SK-N-SH treated with all-trans-retinoic acid at 6 μM for 48 hours (cell line): ENCODE measurements at places on chromosomes 1 and 21.

DNA sequence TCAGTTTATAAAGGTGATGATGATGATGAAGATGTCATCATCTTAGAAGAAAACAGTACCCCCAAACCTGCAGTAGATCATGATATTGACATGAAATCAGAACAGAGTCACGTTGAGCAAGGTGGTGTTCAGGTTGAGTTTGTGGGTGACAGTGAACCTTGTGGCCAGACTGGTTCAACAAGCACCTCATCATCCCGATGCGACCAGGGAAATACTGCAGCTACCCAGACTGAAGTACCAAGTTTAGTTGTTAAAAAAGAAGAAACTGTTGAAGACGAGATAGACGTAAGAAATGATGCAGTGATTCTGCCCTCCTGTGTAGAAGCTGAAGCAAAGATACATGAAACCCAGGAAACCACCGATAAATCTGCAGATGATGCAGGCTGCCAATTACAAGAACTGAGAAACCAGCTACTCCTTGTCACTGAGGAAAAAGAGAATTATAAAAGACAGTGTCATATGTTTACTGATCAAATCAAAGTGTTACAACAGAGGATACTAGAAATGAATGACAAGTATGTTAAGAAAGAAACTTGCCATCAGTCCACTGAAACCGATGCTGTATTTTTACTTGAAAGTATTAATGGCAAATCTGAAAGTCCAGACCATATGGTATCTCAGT is 16.0 kb upstream of the CHAF1B start:
- no peak for ATAC-seq

- ATAC-seq = no peak
Measured at GRCh38 chr1:215844777-215845176, 277.7 kb downstream of the KCTD3 start.

- no peak for ATAC-seq
Measured at GRCh38 chr1:35530168-35530567, 27.0 kb downstream of the KIAA0319L start.

GRCh38 chr1:110243574-110243973 is 33.5 kb downstream of the KCNC4 start:
- no peak for ATAC-seq

DNA sequence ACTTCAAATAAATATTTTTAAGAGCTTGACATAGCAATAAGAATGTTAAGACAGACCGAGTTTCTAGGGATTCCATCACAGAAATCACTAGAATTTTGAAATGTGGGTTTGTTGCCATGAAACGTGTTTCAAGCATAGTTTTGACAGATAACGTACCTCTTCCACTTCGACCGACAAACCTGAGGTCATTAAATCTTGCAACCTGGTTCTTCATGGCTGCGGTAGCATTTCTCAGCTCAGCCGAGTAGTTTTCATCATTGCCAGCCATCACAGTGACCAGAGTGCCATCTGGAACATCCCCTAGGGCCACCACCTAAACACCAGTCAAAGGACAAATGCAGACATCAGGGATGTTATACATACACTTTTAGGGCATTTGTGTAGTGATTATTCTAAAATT is 168.7 kb downstream of the RUNX1 start:
- no peak for ATAC-seq

DNA sequence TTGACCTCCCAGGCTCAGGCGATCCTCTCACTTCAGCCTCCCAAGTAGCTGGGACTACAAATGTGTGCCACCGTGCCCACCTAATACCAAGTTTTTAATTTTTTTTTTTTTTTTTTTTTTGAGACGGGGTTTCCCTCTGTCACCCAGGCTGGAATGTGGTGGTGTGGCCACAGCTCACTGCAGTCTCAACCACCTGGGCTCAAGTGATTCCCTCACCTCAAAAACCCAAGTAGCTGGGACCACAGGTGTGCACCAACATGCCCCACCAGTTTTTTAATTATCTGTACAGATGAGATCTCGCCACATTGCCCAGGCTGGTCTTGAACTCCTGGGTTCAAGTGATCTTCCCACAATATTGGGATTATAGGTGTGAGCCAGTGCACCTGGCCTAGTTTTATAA is 22.7 kb downstream of the PTP4A2 start:
- ATAC-seq = no peak

DNA sequence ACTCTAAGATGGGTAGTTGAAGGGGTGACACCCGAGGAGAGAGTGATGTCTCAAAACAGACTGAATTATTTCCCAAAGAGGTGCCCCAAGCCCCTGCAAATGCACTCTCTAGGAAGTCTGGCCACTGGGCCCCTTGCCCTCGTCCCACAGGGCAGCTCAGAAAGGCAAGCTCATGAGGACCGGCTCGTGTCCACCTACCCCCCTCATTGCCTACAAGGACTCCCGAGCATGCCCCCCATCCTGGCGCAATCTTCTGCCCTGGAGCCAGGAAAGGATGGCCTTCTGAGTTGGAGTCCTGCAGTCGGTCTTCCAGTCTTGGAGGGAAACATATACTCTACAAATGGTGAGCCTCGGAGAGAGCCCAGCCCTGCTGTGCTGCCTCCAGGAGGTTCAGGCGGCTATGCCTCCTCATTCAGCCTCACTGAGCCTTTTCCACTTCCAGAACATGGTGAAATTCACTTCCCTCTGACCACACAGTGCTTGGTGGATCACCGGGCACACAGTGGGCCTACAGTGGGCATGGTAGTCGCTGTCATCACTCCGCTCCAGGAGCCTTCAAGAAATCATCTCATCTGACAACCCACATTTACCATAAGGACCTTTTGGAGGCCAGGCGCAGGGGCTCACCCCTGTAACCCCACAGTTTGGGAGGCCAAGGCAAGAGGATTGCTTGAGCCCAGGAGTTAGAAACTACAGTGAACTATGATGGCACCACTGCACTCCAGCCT is 5.8 kb upstream of the WNT3A start:
- no peak for ATAC-seq

DNA sequence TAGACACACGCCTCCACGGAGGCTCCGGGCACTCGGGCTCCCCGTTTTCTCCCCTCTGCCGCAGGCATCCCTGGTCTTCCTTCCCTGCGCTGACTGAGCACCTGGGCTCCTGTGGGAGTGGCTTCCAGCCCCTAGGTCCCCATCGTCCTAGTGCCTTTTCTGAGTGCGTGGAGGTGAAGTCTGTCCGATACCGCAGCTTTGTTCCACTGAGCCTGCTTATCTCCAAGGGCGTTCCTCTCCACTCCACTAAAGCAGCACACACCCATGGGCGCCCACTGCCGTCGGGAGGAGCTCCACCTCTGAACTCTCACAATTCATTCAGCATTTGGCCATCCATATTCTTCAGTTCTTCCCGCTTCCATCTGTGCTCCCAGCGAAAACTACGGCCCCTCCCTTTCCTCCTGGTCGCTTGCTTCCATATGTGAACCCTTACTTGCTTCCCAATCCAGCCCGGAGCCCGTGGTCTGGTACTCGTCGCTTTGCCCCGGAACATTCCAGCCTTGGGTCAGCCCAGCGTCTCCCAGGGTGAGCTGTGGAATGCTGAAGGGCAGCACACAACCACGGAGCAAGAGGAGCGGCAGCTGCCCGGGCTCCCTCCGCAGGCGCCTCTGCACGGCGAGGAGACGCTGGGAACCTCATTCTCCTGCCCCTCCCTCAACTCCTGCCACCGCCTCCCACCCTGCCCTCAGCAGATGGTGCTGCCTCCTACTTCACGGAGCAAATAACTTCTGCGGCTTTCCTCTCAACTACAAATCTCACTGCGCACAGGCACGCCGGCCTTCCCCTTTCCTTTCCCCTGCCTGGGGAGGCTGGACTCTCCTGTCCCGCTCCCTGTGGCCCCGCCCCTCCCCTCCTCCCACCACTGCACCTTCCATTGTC is 27.5 kb downstream of the ATP8B2 start:
- ATAC-seq = peak; percentile 79

GRCh38 chr1:44436401-44437106 is 31.5 kb downstream of the RNF220 start:
- ATAC-seq = no peak

- no peak for ATAC-seq
Measured at GRCh38 chr1:238323490-238323889, 432.8 kb upstream of the ZP4 start.

GRCh38 chr1:3483801-3484444 is 29.5 kb downstream of the ARHGEF16 start:
- peak; percentile 56 for ATAC-seq

DNA sequence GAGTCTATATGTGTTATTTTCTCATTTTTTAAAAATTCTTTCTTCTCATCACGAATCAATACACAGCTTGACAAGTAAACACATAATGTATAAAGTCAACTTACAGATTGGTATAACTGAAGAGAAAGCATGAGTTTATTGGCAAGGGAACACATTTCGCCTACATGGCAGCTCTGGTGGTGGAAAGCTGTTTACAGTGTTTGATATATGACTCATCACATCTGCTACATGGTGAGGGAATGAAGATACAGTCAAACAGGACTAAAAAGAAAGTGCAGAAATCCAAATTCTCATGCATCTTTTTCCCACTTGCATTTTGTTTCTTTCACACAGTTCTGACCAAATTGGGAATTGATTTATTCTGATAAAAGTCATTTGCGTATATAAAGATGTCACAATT is 122.2 kb upstream of the ADGRL4 start:
- peak; percentile 95 for ATAC-seq

DNA sequence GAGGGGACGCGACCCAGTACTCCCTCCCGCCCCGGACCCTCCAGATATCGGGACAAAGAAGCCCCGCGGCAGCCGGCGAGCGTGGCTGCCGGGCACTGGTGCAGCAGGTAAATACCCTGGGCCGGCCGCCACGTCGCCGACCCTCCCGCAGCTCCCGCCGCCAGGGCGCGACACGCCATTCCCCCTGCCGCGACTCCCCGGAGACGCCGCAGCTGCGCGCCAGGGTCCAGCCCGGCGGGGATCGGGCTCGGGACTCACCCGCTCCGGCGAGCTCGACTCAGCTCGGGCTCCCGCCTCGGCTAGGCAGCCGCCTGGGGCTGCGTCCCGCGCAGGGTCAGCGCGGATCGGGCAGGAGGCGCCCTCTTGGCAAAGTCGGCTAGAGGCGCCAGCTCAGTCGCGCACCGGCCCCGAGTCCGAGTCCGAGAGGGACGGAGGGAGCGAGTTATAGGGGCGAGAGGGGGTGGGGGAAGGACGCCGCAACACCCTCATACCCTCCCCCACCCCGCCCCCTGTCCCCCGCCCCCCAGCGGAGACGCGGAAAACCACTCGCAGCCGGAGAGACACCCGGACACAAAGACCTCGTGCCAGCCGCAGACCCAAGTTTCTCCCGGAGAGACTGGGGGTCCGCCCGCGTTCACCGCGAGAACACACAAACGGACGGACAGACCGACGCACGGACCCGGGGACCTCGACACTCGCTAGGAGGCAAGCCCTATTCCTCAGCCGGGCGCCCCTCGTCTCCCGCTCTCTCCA is 985 bp downstream of the SYT6 start:
- ATAC-seq = peak; percentile 77

- no peak for ATAC-seq
Measured at GRCh38 chr1:184218458-184219075, 167.0 kb downstream of the TSEN15 start.

DNA sequence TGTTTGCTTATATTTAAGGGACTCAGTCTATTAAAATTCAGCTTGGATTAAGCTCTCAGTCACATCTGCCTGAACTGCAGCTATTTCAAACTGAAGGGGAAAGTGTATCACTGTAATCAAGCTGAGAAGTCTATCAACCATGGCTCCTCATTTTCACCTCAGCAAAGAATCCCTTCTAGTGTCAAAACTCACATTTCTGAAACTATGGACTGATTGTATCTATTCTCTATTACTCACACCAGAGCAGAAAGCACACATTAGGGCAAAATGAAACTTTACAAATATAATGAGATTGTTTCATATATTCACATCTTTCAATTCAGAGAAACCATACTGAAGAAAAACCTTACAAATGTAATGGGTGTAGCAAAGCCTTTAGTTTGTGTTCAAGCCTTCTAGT is 14.6 kb upstream of the C1orf146 start:
- no peak for ATAC-seq

DNA sequence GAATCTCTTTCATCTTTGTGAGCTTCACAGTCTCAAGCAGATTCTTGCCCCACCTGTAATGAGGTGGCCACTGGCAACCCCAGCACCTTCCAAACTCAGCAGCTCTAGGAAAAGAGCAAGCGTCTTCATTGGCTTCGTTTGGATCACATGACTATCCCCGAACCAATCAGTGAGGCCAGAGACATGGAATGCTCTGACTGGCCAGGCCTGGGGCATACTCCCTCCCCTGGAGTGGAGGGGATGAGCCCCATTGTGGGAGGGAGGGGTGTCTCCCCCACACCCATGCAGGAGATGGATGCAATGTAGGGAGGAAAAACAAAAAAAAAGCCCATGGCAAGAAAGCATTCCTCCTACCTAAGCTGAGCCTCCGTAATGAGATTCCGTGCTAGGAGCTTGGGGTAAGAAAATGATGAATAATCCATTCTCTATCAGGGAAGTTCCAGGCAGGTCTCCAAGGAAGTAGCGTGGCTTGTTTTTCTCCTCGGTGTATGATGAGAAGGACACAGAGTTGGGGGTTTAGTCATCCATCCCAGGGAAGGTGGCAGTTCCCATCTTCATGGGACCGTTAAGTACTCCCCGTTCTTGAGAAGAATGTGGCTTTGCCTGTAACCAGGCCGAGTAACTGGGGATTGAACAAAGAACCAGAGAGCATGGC is 32.7 kb downstream of the FHAD1 start:
- ATAC-seq = peak; percentile 35; the same call in 1 of the 3 replicates

- ATAC-seq = no peak
Measured at GRCh38 chr1:48069662-48070395, 72.6 kb upstream of the TRABD2B start.

DNA sequence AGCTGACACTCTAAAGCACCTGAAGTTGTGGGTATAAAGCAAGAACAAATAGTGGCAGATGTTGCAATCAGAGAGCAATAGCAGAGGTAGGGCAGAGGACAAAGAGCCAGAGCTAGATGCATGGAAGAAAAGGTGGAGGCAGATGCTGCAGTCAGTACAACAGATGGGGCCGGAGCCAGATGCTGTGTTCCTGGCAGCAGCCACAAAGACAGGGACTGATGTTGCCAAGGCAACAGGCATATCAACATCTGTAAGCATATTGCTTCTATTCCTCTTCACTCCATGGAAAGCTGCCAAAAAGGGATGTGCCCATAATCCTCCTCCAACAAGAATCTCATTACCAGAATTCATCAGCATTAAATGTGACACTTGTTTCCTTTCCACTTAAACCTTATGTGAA is 108.0 kb downstream of the TNNI3K start:
- ATAC-seq = peak; percentile 28; the same call in 1 of the 3 replicates

DNA sequence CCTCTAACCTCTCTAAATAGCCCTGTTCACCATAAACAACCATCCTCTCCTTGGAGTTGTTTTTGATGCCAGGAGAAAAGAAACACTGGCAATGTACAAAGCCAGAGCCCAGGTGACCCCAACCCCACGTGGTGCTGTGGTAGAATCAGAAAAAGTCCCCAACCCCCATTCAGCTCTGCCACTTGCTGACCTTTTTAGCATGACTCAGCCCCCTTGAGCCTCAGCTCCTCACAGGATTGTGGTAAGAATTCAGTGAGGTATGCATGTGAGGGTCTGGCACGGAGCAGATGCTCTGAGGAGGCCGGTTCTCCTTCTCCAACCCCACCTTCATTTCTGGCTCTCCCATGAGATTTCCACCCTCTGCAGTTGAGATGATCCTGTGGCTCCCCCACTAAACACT is 11.1 kb upstream of the CHI3L1 start:
- ATAC-seq = peak; percentile 64
